Activated T-helper 1 cell treated with Interleukin-2 at 50 U/mL for 16 hours (primary cell): ENCODE measurements at places on chromosomes 11 and 22.

GRCh38 chr11:83687787-83688186 lies 401.6 kb upstream of the CCDC90B start:
- no peak for DNase-seq

DNA sequence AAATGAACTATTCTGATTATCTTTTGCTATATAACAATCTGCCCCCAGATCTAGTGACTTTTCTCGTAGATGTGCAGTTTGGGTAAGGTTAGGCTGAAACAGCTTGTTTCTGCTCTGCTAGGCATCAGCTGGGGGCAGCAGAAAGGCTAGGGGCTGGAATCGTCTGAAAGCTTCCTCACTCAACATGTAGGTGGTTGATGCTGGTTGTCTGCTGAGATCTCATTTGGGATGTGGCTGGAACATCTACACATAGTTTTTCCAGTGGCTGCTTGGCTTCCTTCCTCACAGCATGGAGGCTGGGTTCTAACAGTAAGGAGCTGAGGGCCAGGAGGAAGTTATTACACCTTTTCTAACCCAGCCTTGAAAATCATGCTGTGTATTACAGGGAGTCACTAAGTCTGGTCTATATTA lies 30.2 kb downstream of the USP47 start:
- no peak for DNase-seq

- DNase-seq = no peak
Measured at GRCh38 chr11:109747839-109748238, 325.8 kb downstream of the C11orf87 start.

DNA sequence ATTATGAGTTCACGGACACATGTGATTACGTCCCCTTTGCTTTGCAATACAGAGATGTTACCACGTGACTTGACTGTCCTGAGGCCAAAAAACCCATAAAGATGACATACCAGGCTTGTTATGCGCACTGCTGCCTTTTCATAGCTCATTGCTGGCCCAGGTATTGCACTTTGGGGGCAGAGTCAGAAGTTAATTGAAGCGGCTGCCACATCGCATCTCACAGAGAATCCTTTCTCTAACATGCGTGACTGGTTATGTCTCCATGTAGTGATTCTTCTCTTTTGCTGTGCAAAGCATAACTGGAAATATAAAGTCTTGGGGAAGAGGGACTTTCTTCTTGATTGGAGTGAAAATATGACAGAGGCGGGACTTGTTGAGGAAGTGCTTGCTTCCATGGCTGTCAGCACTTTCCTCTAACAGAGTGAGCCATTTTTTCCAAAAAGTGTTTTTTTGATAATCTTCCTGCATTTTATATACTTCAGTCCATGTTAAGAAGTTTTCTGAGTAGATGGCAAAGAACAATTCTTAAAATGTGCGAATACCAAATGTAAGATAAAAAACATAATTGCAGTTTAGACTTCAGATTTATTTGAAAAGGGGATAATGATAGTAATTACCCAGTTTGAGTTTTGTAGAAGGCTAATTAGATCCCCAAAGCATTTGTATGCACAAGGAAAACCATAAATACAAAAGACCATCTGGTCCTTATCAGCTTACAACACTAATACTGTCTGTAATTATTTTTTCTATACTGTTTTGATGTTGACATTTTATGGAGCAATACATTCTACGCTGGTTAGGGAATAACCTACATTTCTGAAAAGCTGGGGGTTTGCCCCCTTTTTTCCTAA lies 324.6 kb upstream of the MTNR1B start:
- no peak for DNase-seq

- no peak for DNase-seq
Measured at GRCh38 chr11:113377681-113378412, 9.7 kb upstream of the ANKK1 start.

GRCh38 chr11:16299884-16300782 lies 56.2 kb downstream of the SOX6 start:
- no peak for DNase-seq

- DNase-seq = no peak
Measured at GRCh38 chr11:82960779-82961143, 59.2 kb downstream of the DDIAS start.

- no peak for DNase-seq
Measured at GRCh38 chr22:45945621-45946106, 31.3 kb downstream of the WNT7B start.

GRCh38 chr11:47498584-47499152 lies 49.7 kb upstream of the RAPSN start:
- DNase-seq = no peak

GRCh38 chr22:17218341-17218740 lies 894 bp downstream of the ADA2 start:
- no peak for DNase-seq

GRCh38 chr11:46176421-46176820 lies 55.2 kb upstream of the PHF21A start:
- no peak for DNase-seq

- DNase-seq = no peak
Measured at GRCh38 chr11:55658031-55658573, 3.9 kb upstream of the OR4C6 start.

GRCh38 chr22:38239101-38239761 lies 33.6 kb downstream of the TMEM184B start:
- no peak for DNase-seq

DNA sequence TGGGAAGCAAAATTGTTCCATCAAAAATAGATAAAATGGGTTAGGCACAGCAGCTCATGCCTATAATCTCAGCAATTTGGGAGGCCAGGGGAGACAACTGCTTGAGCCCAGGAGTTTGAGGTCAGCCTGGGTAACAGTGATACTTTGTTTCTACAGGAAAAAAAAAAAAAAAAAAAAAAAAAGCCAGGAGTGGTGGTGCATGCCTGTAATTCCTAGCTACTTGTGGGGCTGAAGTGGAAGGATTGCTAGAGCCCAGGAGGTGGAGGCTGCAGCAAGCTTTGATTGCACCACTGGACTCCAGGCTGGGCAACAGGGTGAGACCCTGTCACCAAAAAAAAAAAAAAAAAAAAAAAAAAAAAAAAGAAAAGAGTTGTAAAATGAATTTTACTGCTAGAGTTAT lies 49.6 kb downstream of the KIF18A start:
- no peak for DNase-seq

GRCh38 chr22:39188809-39189208 lies 36.3 kb upstream of the CBX7 start:
- DNase-seq = no peak

- DNase-seq = no peak
Measured at GRCh38 chr22:44870021-44870420, 117.6 kb downstream of the ARHGAP8 start.

- no peak for DNase-seq
Measured at GRCh38 chr22:46303347-46303965, 6.8 kb downstream of the GTSE1 start.

DNA sequence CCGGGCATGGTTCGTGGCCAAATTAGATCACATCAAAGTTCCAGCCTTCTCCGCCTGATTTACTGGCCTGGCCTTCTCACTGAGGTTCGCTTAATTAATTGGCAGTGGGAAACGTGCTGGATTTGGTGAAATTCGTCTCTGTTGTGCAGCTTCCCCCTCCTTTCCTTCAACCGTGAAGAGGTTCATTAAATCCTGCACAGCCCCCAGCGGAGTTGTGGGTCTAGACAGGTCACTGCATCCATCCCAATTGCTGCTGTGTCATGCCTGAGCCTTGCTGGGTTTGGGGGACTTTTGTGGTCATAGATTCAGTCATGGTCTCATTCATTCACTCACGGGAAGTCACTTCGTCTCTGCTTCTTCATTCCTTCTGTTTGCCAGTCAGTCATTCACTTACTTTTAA lies 90.0 kb downstream of the INSC start:
- no peak for DNase-seq

DNA sequence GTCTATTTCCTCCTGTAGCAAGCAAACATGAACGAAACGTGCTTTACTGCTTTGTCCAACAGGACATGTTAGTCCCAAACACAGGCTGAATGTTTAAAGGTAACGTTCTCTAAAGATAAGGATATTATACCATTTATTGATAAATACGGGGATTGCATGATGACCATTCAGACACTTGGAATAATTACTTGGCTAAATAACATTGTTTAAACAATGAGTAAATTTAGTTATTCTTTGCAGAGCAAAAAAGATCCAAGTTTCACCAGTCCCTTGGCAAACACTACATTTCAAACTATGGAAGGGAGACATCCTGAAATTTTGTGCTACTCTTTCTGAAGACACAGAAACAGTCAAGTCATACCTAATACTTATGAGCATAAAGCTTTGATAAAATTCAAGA lies 88.0 kb downstream of the ZNF280B start:
- DNase-seq = no peak

- DNase-seq = no peak
Measured at GRCh38 chr11:75878933-75879332, 63.9 kb downstream of the UVRAG start.

GRCh38 chr11:59678813-59679165 lies 10.0 kb upstream of the PATL1 start:
- DNase-seq = no peak

- DNase-seq = no peak
Measured at GRCh38 chr11:108483163-108483562, 15.0 kb downstream of the POGLUT3 start.

DNA sequence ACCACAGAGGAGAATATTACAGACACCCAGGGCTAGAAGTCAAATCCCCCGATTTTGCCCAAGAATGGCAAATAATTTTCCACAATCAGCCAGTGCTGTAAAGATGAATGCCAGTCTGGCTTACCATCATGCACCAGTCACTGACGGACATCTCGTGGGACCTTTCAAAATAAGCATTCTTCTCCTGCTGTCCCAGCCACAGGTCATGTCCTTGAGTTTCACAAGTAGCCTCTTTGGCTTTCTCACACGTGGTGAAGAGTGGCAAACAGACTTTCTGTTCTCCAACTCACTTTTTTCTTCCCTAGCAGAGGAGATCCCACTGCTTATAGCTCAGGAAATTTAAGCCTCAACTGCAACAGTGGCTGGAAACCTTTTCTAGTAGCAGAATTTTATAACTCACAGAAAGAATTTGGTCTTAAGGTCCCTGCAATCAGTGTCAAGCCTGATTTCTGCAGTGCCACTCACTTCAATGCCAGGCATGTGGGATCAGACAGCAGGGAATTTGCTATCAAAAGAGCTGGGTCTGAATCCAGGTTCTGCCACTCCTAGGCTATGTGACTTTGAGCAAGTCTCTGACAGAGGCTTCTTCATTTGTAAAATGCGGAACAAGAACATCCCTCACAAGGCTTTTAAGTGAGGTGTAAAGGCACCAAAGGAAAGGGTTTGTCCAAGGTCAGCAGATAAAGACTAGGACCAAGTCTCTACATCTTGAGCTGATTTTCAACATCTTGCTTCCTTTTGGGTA lies 3.6 kb downstream of the PIK3IP1 start:
- DNase-seq = no peak

DNA sequence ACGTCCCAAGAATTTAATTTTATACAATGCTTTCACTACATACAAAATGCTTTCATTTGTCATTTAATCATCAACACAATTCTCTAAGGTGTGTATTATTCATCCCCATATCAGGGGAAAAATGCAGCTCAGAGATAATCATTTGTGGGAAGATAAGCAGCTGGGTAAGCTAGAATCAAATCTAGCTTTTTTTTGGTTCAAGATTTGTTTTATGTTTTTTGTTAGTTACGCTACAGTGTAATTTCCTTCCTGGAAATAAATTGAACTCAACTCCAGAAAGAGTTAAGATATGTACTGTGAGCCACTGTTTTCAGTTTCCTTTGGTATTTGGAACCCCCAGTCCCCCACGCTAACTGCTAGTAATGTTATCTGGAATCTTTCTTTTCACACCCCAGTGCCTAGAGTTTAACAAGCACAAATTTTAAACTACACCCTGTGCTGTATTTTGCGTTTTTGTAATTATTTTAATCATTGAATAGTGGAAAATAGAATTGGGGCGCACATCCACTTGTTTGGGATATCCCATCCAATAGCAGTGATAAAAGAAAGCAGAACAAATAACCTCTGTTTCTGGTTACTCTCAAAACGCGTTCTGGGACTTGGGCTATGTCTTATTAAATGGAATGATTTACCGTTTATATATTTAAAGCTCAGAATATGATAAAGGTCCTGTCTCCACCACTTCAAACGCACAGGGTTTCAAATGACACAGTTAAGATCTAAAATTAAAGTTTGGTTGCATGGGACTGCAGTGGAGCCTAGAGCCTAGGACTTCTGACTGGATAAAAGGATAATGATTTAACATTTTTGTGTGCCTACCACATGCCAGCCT lies 2.1 kb upstream of the HSPA8 start:
- DNase-seq = no peak

GRCh38 chr22:20646415-20646814 lies 127.5 kb upstream of the SERPIND1 start:
- DNase-seq = no peak
